ENCODE measurements at places on chromosomes 6 and 20.

- no peak for DNase-seq
These were observed 76.9 kb downstream of the GINS1 start for GRCh38 chr20:25484224-25484846.

DNA sequence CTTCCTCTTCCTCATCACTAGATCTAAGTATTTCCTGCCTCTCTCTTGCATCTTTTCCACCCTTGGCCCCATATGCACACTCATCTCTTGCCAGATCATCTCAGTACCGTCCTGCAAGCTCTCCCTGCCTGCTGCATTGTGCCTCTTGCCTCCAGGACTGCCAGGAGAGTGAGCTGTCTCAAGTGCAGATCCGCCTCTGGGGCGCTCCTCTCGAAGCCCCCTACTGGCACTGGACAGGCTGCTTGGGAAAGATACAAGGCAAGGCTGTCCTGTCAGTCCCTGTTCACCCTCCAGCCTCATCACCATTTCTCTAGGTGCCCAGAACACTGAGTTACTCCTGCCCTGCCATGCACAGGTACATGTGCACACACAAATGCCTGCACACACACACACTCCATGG, 10.2 kb downstream of the SYNDIG1 start:
- DNase-seq, result no peak

DNA sequence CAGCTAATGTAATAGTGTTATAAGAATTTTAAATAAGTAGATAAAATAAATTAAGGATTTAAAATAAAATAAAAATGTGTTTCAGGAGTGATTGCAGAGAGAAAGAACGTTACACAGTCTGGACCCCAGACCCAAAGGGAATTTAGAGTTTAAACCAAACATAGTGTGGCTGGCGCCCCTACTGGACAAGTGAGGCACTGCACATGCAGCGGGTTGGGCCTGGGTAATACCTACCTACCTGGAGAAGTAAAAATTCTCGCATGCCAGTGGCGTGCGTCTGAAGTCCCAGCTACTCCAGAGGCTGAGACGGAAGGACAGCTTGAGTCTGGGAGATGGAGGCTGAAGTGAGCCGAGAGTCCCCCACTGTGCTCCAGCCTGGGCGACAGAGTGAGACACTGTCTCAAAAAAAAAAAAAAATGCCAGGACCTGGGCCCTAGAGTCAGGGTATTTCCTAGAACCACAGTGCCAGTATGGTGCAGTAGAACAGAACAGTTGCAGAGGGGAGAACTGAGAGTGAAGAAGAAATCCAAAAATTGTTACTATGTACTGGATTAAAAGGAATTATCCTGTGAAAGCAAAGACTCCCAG, 71.4 kb upstream of the TCF21 start:
- DNase-seq, result no peak

DNA sequence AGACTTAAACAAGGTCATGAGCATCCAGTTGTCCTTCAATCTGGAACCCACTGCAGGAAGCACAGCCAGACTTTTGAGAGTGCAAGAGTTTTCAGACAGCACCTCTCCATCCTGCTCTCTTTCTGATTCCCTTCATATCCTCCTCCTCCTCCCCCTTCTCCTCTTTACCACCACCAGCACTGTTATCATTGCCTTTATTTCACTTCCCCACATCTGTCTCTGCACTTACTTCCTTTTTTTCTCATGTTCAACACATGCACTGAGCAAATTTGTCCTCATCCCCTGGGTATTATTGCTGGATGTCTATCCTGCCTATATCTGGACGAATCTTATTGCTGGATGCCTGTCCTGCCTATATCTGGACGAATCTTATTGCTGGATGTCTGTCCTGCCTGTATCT, 554.8 kb downstream of the DHX35 start:
- DNase-seq, result no peak

GRCh38 chr20:63686492-63687321, 9.7 kb upstream of the TNFRSF6B start:
- DNase-seq, result no peak

DNA sequence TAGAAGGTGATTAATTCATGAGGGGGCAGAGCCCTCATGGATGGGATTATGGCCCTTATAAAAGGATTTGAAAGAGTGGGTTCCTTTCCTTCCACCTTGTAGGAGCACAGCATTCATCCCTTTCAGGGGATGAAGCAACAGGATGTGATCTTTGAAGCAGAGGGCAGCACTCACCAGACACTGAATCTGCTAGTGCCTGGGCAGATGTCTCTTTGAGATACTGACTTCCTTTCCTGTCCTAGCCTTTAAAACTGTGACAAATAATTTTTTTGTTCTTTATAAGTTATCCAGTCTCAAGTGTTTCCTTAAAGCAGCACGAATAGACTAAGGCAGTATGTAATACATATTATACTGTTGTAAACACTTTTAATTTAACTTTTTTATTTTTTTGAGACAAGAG, 538.6 kb upstream of the RNF217 start:
- DNase-seq, result no peak

GRCh38 chr6:34154668-34155447, 9.0 kb upstream of the GRM4 start:
- DNase-seq, result peak; percentile 18

- DNase-seq, result no peak
These were observed 126.7 kb downstream of the IRF4 start for GRCh38 chr6:518218-518617.

DNA sequence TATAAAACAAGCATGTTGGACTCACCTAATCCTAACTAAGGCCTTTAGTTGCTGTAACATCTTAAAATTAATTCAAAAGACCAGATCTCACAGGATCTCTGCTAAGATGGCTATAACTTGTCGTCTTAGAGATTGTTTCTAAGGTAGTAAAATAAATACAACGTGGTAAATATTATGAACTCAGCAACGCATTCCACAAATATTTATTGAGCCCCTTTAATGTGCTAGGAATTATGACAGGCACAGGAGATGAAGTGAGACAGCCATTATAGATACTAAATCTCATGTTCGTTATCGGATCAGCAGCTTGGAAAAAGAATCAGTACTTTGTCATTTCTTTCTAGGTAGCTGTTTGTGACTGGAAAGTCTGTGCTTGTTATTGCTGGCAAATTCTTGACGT, 20.9 kb upstream of the MCM3 start:
- no peak for DNase-seq

DNA sequence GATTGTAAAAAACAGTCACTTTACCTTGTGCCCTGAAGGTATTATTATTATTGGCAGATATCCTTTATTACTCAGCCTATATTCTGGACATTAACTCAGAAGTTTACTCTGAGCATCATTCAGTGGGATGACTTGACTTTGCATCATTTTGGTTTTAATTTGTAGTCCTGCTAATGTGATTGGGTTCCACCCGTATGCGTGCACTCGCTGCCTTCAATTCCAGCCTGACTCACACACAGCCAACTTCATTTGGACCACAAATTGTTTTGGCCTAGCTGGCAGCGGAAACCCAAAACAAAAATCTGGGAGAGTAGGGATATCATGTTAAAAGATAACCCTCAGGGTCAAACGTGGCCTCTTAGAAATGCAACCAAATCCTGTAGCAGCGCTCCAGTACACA, 704.4 kb upstream of the SLC35B3 start:
- no peak for DNase-seq
